ENCODE measurements at places on chromosomes 1 and 21.

- no peak for DNase-seq
Observed at GRCh38 chr1:53061859-53062707, at the start of gene PODN. Gene PODN (plus strand): TSS chr1:53062213. CDS start chr1:53069856, 7,643 bp downstream.

DNA sequence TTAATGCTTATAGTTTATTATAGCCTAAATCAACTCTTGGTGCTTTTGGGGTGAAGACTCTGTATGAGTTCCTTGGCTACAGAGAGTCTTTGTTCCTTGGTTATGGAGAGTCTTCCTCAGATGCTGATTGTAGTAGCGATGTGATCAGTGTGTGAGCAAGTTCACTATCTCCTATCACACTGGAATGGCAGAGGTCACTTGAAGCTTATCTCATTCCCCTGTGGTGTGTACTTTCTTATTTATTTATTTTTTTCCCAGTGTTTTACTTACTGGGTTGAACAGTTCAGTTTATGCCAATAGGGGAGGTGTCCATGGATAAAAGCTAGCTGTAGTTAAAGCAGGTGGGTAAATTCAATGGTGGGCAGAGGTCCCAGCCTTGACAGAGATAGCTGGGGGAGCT, 20.1 kb upstream of the MAB21L3 start:
- DNase-seq: no peak

DNA sequence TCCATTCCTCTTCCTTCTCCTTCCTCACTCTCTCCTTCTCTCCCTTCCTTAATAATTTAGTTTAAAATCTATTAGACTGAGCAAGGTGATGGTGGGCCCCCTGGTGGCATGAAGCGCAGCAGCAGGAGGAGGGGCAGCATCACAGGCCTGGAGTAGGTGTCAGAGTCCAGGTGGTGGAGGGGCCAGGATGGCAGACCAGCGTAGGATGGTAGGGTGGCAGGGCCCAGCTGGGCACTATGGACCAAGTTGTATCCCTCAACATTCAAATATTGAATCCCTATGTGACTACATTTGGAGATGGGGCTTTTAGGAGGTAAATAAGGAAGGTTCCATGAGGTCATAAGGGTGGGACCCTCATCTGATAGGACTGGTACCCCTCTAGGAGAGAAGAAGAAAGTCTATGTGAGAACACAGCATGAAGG, 61.0 kb downstream of the WDR4 start:
- peak; percentile 55 for DNase-seq

- no peak for DNase-seq
Observed at GRCh38 chr1:205512059-205513045, 7.9 kb downstream of the CDK18 start.

DNA sequence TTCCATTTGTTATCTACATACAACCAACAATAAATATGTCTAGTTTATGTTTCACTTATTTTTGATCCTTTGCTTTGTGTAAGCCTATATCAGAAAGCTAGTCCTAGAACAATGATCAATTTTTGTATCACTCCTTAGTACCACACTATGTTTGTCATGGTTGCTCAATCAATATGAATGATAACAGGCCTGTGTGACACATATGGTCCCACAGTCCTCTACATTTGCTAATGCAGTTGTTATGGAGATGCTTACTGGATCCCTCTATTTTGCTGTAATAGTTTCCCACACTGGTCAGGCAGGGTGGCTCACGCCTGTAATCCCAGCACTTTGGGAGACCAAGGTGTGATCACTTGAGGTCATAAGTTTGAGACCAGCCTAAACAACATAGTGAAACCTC, 59.1 kb downstream of the ERO1B start:
- no peak for DNase-seq

DNA sequence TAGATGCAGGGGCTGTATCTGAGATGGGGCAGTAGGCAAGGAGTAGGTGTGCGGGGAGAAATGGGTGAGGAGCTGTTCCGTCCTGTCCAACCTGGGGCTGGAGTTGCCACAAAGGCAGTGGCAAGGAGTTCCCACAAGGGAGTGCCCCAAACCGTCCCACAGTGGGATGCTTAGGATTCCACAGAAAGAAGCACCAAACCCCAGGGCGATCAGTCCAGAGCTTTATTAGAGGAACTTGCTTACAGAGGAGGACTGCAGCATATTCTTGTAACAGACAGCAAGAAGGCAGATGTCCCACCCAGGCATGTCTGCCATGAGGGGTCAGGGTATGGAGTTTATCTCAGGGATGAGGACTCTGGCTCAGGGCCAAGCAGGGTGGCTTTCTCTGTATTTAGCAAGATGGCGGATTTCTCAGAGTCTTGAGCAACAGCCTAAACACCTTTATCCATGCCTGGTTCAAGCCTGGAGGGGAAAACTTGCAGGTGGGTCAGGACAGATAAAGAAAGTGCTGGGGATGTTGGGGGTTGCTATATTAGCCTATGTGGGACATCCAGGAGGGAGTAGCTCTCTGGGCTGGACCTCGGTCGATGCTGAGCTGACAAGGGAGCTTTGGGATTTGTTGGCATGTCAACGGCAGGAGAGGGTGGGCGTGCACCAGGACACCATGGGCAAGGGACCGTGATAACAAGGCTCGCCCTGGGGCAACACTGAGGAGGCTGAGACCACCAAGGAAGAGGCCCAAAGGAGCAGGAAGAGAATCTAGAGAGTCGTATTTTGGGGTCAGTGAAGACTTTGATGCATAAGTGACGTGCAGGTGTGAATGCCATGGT, 32.8 kb downstream of the OBSCN start:
- no peak for DNase-seq

DNA sequence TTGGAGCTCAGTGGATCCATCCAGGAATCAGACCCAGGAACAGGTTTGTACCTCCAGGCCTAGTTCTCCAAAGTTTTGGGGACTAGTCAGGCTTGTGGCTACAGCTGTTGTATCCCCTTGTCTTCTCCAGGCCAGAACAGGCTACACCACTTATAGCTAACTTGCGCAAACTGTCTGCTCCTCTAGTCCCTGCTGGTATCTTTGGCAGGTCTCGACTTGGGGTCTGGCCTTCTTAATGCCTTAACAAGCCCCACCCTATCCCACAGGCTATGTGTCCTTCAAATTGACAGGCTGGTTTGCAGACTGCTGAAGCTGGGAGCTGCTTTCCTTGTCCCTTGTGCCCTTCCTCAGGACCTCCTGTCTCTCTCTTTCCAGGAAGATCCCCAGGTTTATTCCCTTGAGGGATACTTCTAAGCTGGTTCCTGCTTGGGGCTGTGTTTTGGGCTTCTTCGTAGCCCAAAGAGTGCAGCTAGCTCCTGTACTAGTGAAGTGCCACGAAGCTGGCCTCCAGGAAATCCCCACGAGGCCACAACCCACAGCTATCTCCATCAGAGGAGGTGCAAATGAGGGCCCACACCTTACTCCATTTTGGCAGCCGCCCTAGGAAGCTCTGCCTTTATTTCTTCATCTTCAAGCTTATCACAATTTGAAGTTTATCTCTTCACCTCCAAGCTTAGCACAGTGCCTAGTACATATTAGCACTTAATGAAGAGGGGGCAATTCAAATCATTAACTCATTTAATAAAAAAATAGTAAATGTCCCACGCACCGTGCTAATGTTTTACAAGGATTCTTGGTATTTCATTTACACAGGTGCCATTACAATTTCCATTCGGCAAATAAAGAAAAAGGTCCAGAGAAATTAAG, 683 bp upstream of the DMAP1 start:
- no peak for DNase-seq

DNA sequence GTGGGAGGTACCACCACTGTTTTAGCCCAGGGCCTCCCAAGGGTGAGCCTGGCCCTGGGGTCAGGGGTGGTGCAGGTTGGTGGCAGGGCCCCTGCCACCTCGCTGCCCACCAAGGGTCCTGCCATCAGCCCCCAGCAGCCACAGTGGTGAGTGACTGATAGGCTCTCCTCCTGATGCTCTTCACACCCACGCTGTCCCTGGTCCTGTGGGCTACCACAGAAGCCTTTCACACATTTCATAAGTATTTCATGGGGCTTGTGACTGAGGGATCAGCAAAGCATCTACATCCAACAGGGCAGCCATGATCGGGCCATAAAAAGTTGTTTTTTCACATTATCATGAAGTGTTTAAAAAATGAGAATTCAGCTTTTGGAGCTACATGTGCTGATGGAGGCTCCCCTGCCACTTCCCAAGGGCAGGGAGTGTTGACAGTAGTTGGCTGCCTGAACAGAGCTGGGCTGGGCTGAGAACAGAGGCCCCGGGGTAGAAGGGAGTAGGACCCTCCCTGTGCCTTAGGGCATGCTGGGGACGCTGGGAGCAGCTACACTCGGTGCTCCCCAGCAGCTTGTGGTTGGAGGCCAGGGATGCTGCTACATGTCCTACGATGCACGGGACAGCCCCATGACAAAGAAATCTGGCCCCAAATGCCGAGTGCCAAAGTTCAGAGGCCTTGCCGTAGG, 73.1 kb upstream of the TMEM51 start:
- no peak for DNase-seq

- DNase-seq: peak; percentile 65
Observed at GRCh38 chr1:74652711-74653139, 20.9 kb downstream of the ERICH3 start.

- no peak for DNase-seq
Observed at GRCh38 chr1:176837708-176838107, 326.8 kb downstream of the ASTN1 start.

DNA sequence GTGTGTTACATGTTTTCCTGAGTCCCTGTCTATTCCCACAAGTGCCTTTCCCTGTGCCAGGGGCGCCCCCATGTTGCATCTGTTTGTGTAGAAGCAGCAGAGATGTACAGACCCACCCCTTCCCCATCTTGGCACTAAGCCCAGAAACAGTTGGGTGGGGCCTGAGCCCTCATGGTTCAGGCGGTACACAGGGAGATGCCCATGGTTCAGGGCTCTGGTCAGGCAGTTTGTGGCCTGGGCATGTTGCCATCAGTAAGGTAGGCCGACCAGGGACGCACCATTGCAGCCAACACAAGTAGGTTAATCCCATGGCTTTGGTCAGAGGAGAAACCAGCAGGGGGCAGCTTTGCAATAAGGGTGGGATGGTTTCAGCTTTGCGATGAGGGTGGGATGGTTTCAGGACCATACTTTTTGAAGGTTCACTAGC, 914 bp upstream of the ADGRB2 start:
- no peak for DNase-seq

GRCh38 chr1:226149806-226150205, 36.7 kb downstream of the ACBD3 start:
- DNase-seq: no peak

GRCh38 chr21:14736162-14736561, 190.0 kb upstream of the SAMSN1 start:
- no peak for DNase-seq

DNA sequence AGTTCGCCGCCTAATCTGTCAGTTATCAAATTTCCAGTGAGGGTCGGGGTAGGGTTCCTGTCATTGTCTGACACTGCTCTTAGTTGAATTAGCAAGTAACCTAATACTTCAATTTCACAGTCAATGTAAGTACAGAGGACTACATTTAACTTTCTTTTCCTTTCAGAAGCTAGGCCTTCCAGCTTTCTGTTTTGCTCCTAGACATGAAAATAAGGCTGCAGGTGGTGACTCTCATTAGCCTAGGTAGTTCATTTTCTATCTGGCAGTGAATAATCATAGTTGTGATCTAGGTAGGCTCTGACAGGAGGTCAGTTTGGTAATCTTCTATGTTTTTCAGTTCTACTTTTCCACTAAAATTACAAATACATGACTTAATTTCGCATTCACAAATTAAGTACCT, 783.1 kb downstream of the MRPL39 start:
- DNase-seq: no peak

DNA sequence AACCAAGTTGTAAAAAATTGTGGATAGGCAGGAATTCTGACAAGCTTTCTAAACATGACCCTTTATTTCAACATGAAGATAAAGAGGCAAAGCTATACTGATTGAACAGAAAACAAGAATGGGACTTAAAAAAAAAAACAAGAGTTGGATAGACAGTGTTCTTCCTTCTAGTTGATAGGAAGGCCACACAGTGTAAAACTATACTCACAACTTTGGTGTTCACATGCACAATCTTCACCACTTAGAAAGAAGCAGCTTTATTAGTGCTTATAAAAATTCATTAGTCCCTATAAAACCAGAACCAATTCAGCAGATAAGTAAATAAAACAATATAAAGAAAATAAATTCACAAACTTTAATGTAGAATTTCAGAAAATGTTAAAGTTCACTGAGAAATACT, 101.8 kb downstream of the AKT3 start:
- DNase-seq: no peak

DNA sequence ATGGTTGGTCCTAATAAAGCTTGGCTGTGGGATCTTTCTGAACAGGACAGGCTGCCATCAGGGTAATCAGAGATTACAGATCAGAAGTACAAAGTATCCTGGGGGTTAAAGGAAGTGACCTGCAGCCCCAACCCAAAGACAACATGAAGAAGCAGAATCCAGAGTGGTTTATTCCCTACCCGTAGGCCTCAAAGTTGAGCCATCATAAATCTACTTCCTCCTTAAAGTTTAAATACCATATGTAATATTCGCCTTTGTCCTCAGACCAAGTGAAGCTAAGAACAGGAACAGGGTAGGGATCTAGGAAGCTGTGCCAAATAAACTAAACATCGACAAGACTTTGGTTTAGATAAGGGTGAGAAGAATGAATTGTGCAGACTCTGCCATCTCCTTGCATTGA, 15.9 kb upstream of the DHX9 start:
- no peak for DNase-seq

Measured in urothelium cell line (cell line).